ENCODE measurements at places on chromosomes 7 and 10. TPM values are rescaled to one million over a fixed set of nuclear protein-coding genes. Genes with fewer than 3 reads are reported as not detected.

CADPS2 gene
- 3.6 TPM for total RNA-seq

THAP5 gene
- 18.3 TPM for total RNA-seq

OR6V1 gene
- total RNA-seq: not detected

DNMBP gene
- total RNA-seq: 31.0 TPM

SPDYE11 gene
- not detected for total RNA-seq

SAP25 gene
- total RNA-seq: 2.0 TPM

ITGB1 gene
- 404 TPM for total RNA-seq

GPNMB gene
- 1.2 TPM for total RNA-seq

ASB15 gene
- total RNA-seq: not detected

HABP2 gene
- total RNA-seq: 24.3 TPM

GJC3 gene
- not detected for total RNA-seq

ZPBP gene
- not detected for total RNA-seq

GRCh38 chr7:30563326-30563942, 31.2 kb upstream of the GARS1 start:
- no peak for DNase-seq

- DNase-seq: no peak
Observed at GRCh38 chr10:61018146-61018545, 74.2 kb upstream of the RHOBTB1 start.

GRCh38 chr10:2873769-2874168, 193.6 kb upstream of the PFKP start:
- no peak for DNase-seq

DNA sequence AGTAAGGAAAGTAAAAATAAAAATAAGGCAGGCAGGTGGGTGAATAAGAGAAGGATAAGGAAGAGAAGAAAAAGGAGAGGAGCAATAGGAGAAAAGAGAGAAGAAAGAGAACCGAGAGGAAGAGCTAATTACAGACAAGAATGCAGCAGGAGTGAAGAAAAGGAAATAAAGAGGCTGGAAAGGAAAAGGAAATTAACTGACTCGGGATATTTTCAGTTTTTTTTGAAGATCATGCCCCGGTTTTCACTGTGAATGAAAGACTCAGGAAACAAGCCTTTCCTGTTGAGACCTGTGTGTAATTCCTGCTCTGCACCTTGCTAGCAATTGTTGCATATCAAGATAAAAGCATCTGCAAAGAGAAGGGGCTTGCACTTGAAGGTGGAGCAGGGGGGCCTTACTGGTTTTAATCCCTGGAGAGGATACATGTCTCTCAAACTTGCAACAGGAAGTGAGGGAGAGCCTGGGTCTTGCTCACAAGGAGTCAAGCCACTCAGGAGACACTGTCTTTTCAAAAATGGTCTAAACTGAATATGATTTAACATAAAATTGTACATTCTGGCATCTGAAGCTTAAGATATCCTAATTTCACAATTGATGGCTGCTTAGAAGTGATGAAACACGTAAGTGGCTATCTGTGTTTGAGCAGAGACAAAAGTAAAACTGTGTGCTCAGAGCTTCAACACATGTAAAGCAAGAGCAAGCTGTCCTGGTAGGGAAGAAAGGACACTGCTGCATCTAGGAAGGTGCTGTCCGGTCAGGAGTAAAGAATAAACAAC, 157.6 kb downstream of the FAM107B start:
- DNase-seq: no peak

GRCh38 chr7:148882192-148882591, 1.9 kb downstream of the EZH2 start:
- DNase-seq: no peak

DNA sequence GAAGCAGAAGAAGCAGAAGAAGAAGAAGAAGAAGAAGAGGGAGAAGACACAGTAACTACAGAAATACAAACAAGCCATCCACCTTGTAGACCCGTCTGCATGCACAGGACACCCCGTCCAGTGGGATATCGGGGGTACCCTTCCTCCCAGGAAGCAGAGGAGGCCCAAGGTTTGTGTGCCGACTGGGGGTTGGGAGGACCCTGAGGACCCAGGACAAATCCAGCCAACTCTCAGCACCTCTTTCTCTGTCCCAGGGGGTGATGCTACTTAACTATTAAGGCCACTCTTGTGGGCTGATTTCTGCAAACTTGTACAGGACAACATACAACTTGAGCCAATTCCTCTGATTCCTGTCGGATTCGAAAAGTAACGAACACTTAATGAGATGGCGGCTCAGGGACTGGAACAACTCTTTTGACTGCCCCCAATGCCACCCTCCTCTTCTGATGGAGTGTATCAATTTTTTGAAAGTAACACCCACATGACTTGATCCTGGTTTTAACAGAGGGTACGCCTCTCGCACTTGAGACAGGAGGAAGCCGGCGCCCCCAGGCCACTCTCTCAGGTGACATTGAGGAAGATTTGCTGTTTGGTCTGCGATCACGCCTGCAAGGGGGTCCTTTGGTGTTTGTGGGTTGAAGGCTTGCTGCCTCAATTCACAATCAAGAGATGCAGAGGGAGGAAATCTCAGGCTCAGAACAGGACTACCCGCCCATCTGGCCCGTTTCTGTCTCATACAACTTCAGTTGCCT, 192.6 kb downstream of the TNS3 start:
- no peak for DNase-seq

DNA sequence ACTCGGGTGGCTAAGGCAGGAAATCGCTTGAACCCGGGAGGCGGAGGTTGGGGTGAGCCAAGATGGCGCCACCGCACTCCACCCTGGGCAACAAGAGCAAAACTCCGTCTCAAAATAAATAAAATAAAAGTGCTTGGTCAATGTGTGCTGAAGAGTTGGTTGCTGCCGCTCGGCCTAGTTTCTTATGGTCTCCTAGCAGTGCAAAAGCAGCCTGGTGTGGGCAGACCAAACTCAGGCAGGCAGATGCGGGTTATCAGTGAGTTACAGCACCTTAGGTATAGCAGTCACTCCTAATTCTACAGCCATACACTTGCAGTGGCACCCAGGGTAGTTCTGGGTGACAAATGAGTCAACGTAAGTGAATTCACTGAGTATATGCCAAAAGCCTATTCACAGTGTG, 22.6 kb downstream of the HSPB1 start:
- no peak for DNase-seq

DNA sequence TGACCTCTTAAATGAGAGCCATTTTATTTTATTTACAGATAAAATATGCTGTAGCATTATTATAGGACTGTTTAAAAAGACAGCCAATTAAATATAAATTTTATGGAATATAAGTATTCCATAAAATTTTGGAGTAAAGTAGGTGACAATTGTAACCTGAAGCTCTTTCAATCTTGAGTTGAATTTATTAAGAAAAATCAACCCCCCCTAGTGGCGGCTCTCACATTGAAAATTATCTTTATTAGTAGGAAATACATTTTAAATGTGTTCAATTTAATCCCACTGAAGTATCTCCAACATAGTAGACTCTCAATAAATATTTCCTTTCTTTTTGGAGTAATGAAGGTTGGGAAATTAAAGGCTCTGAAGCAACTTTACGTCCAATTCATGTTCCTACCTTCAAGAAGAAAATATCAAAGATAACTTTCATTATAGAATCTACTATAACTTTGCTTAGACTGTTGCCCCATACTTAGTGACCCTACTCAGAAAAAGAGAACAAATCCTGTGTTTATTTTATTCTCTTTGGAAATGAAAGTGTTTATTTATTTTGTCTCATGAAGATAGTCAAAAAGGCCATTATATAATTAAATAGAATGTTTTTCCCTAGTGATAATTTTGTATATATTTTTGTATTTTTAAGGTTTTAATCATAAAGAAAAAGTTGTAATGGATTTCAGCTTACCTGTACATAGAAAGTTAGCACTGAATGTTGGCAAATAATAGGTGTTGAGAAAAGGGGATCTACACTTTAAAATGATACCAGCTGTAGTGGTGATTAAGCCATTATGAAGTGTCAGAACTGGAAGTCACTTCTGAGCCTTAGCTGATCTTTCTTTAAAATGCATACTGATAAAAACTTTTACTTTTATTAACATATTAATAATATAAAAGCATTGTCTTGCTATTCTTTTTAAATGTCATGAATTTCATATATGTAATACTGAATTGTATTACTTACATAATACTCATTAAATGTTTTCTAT, 3.3 kb downstream of the AHR start:
- DNase-seq: peak; percentile 52

DNA sequence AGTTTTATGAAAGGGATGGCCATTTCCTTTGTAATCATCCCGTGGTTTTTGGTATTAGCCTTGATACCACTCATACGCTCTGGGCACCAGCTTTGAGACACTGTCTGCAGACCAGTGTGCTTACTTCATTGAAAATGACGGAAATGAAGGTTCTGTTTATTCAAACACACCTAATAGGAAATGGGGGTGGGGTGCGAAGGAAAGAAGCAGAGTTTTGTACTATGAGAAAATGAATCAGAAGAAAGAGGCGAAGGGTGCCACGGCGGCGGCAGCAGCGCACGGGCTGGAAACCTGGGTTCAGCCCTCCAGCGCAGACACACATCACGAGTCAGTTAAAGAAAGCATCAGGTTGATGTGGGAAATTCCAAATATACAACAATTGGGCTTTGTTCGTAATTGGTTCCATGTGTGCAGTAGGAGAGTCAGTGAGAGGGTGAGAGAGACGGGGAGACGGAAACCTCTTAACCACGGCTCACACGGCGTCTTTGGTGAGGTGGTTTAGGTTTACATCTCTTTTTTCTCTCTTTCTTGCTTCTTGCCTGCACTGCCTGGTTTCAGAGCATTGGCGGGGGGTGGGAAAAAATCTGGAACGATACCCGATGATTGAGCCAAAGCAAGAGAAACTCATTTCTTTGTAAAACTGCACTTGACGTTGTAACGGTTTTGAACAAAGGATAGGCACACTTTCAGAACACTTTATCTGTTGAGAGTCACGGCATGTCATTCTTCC, 321.2 kb downstream of the FRMD4A start:
- no peak for DNase-seq

GRCh38 chr7:47497367-47498096, 84.4 kb downstream of the TNS3 start:
- DNase-seq: no peak

- DNase-seq: no peak
Observed at GRCh38 chr7:43649755-43650274, 66.9 kb downstream of the STK17A start.

- no peak for DNase-seq
Observed at GRCh38 chr10:132151286-132151950, 35.3 kb upstream of the DPYSL4 start.

DNA sequence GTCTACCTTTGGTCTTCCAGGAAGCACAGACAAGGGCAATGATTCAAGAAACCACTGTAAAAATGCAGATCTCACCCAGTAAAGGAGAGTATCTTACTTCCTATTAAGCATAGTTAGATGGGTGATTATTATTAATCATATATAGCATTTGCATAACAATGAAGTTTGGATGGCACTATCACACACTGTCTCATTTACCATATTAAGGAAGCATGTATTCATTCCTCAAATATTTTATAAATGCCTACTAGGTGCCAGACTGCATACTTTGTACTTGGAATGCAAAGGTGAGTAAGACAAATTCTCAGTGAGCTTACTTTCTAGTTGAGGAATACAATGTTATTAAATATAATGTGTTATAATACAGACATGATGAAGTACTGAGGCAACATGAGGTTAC, 53.9 kb upstream of the SKAP2 start:
- DNase-seq: no peak

GRCh38 chr10:124132876-124133275, 39.5 kb upstream of the CHST15 start:
- DNase-seq: no peak

- no peak for DNase-seq
Observed at GRCh38 chr7:4500812-4501211, 181.3 kb upstream of the FOXK1 start.

- no peak for DNase-seq
Observed at GRCh38 chr10:958106-958505, 26.6 kb upstream of the LARP4B start.

DNA sequence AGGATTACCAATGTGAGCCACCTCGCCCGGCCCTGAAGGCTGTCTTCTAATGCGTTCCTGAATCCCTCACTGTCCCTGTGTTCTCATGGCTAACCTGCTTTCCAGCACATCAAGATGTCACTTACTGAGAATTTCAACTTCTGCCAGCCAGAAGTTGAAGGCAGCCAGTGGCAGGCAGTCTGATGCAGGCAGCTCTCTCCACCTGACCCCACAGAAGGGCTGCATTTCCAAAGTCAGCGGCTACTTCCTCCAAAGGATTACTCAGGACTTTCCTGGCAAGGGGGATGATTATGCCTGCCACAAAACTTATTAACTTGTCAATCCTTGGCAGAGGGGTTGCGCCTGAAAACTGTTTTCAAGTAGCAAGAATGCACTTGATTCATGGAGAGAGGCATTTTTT, 1219.4 kb downstream of the TYW1 start:
- DNase-seq: no peak

- DNase-seq: no peak
Observed at GRCh38 chr7:42161719-42162118, 75.3 kb downstream of the GLI3 start.

Data from Caco-2 (cell line).